ENCODE measurements at places on chromosomes 3 and 15. TPM values are rescaled to one million over a fixed set of nuclear protein-coding genes. Genes with fewer than 3 reads are reported as not detected.

The NRG4 gene
- total RNA-seq = not detected

The ARPP21 gene
- total RNA-seq = not detected

The CCR3 gene
- not detected for total RNA-seq

The CACNA1D gene
- total RNA-seq = not detected

The SAMMSON gene
- total RNA-seq = not detected

The SCAANT1 gene
- not detected for total RNA-seq

The GABRA5 gene
- not detected for total RNA-seq

The WWTR1 gene
- total RNA-seq = 262 TPM

The ADIPOQ gene
- total RNA-seq = not detected

The COL6A5 gene
- total RNA-seq = not detected

The RASL12 gene
- total RNA-seq = not detected

The GREM1 gene
- 0.44 TPM for total RNA-seq

The ITIH1 gene
- not detected for total RNA-seq

The PYGO1 gene
- 7.6 TPM for total RNA-seq

The TMEM40 gene
- not detected for total RNA-seq

The FGD5 gene
- total RNA-seq = 134 TPM

The GRAMD1C gene
- 17.0 TPM for total RNA-seq

The MASP1 gene
- 0.31 TPM for total RNA-seq

The ATP13A5 gene
- total RNA-seq = not detected
